ENCODE measurements at places on chromosomes 16 and 17.

- no peak for DNase-seq
Measured at GRCh38 chr16:58639836-58640235, 10.2 kb upstream of the CNOT1 start.

- no peak for DNase-seq
Measured at GRCh38 chr16:50386139-50386538, 17.4 kb upstream of the BRD7 start.

GRCh38 chr17:28505986-28506665, at the start of gene FOXN1:
TSS of gene FOXN1 (plus strand) at chr17:28506348. CDS start at chr17:28523970, 17,622 bp downstream.
- DNase-seq = no peak

DNA sequence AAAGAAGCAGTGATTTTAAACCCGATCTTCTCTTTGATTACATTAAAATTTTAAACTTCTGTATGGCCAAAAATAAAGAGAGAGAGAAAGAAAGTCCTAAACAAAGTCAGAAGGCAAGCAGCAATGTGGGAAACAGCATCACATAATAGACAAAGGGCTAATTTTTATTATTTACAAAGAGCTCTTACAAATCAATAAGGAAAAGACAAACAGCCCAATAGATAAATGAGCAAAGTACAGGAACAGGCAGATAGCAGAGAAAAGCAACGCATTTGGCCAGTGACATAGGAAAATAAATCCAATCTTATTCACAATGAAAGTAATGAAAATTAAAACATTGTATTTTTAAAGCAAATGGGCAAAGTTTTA, 93.1 kb downstream of the SALL1 start:
- no peak for DNase-seq

DNA sequence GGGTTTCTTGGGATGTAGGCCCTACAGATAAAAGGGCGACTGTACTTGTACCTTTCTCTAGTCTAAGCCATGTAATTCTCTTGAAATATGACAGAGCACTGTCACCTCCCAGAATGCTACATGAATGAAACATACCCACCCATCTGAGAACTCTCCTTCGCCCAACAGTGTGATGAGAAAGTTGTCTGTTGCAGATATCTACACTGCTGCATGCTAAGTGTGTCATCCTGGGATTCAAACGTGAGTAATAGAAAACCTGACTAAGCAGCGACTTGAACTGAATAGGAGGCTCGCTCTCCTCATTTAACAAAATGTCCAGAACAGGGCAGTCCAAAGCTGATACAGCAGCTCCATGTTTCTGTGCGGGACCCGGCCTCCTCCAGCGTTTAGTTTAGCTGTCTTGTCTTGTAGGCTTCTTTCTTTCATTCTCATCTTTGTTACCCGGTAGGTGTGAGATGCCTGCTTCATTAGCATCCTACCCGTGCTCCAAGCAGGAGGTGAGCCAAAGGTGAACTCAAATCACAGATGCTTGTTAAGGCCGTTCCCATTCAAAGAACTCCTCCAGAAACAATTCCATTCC, 211.9 kb downstream of the PRKCA start:
- no peak for DNase-seq

DNA sequence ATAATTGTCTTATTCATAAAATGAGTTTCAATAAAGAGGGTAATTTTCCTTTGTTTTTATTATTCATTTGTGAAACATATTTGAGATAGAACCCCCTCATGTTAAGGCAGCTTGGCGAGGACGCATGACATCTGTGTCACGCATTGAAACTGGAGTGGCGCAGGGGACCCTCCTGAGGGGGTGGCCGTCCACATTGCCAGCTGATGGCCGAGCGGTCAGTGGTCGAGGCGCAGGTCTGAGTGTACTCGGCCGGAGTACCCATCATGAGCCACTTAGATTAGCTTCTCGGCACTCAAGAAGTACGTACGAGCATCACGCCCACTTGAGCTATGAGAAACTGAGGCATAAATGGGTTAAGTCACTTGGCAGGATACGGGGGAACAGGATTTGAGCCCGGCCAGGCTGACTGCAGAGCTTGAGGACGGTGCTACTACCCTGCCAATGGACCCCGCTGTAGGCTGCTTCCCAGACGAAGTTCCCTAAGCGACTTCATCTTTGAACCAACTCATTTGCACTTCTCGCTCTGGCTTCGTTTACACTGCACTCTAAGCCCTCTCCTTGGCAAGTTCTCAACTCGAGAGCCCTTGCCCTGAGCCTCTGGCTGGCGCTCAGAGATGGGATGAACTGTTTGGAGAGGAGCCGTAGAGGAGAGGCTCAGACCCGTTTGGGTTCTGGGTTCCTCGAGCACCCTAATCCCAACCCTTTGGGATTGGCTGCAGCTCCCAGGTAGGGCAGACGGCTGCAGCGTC, 91.8 kb downstream of the SDK2 start:
- no peak for DNase-seq

Data from stimulated activated naive B cell treated with anti-CD40 and anti-IgM and Interleukin-4, amounts not matched to agents 10 μg/mL and 1 μg/mL and 100 μg/mL, for 72 hours (primary cell).